ENCODE measurements at places on chromosomes 11 and 22.
A peak's percentile ranks its signal among the peaks of the same experiment; 100 is the strongest.

DNA sequence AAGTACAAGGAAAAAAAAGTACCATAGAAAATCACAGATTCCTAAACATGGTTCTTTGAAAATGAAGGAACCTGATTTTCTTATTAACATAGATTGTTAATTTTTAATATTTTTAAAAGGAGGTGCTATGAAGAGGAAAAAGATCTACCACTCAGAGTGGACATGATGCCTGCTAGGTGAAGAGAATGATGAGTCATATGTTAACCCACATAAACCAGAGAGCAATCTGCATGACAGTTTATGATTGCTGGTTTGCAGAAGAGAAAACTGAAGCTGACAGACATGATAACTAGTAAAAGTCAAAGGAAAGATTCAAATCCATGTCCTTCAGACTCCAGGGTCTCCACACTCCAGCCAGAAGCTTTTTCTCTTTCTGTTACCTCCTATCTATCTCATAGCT, 1231.7 kb downstream of the LRRC4C start:
- H3K4me3 ChIP-seq, result no peak overlapping the region
- no peak overlapping the region for H3K27ac ChIP-seq
- H3K4me1 ChIP-seq, result no peaks in the 10 kb centered on the region
- no peaks in the 10 kb centered on the region for H3K36me3 ChIP-seq
- no peaks in the 10 kb centered on the region for H3K27me3 ChIP-seq

DNA sequence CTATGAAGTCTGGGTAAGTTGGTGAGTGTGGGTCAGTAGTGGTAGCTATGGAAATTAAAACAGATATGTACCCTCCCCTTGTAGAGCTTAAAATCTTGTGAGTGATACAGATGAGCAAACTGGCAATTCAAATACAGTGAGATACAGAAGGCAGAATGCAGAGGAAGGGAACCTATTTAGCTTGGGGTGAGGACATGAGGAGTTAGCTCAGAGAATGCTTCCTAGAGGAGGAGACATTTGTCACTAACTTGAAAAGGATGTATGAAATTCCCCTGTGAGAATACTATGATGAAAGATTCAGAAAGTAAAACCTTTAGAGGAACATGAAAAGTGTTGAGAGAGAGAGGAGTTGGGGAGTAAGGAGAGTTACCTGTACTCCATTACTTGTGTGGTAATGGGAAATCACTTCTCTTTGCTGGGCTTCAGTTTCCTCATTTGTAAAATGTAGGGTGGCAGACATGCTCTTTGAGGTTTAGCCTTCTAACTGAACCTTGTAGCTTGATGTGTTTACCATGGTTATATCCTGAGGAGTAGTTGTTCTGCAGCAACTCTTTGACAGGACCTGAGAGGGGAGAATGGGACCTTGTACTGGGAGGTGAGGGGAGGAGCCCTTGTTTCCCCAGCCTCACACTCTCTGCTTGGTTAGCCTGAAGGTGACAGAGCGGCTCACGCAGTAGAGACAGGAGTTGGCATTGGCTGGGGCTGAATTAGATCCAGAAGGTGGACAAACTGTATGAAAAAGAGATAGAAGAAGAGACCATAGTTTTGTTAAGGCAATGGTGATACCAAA, 17.9 kb downstream of the SWAP70 start:
- no peak overlapping the region for H3K4me3 ChIP-seq
- H3K4me1 ChIP-seq, result peaks cover 10% of the 10 kb centered on the region
- no peaks in the 10 kb centered on the region for H3K27me3 ChIP-seq
- peaks cover 15% of the 10 kb centered on the region for H3K36me3 ChIP-seq

GRCh38 chr22:23750367-23750713, 572 bp downstream of the ZNF70 start:
- H3K27ac ChIP-seq, result no peak overlapping the region
- peak overlapping the region; percentile 93 for H3K4me3 ChIP-seq
- peaks cover 6% of the 10 kb centered on the region for H3K36me3 ChIP-seq
- no peaks in the 10 kb centered on the region for H3K27me3 ChIP-seq
- DNase-seq, result peak; percentile 15

GRCh38 chr22:44365832-44366231, 53.1 kb upstream of the SHISAL1 start:
- no peak overlapping the region for H3K27ac ChIP-seq
- DNase-seq, result no peak
- H3K36me3 ChIP-seq, result no peaks in the 10 kb centered on the region
- H3K27me3 ChIP-seq, result peaks cover 12% of the 10 kb centered on the region
- no peak overlapping the region for H3K4me3 ChIP-seq

GRCh38 chr11:48210052-48210451, 6.6 kb upstream of the OR4B1 start:
- H3K36me3 ChIP-seq, result no peaks in the 10 kb centered on the region
- no peak overlapping the region for H3K4me3 ChIP-seq
- no peaks in the 10 kb centered on the region for H3K27me3 ChIP-seq
- DNase-seq, result no peak
- no peak overlapping the region for H3K27ac ChIP-seq

DNA sequence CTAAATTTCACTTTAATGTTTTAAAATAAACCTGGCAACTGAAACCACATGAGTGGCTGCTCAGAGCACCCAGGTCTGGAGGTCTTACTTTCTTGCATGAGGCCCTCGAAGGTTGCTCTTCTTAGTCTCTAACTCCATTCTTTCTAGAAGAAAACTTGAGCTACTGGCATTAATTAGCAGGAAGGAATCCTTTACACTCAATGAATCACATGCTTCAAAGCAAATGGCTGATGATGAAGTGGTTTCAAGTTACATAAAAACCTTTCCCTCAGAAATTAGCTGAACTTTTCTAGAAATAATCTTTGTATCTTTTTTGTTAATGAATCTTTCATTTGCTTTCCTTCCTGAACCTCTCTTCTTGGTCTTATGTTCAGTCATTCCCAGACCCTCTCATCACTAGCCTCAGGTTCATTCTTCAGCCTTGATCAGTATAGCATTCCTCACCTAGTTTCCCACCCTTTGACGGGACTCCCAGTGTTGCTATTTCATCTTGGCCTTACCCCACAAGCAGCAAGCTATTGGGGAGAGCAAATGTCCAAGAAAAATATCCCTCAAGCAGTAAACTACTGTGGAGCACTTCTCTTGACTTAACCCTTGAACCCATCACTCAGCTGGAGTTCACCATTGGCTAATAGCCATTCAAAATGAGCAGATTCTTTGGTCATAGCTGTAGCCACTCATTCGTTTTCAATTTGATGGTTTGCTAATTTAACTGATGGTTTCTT, 75.1 kb downstream of the INSC start:
- DNase-seq, result no peak
- H3K36me3 ChIP-seq, result no peaks in the 10 kb centered on the region
- H3K27ac ChIP-seq, result no peak overlapping the region

GRCh38 chr11:30936491-30936890, 350.3 kb upstream of the MPPED2 start:
- no peaks in the 10 kb centered on the region for H3K4me1 ChIP-seq
- no peak for DNase-seq
- H3K27ac ChIP-seq, result no peak overlapping the region
- H3K4me3 ChIP-seq, result no peak overlapping the region

DNA sequence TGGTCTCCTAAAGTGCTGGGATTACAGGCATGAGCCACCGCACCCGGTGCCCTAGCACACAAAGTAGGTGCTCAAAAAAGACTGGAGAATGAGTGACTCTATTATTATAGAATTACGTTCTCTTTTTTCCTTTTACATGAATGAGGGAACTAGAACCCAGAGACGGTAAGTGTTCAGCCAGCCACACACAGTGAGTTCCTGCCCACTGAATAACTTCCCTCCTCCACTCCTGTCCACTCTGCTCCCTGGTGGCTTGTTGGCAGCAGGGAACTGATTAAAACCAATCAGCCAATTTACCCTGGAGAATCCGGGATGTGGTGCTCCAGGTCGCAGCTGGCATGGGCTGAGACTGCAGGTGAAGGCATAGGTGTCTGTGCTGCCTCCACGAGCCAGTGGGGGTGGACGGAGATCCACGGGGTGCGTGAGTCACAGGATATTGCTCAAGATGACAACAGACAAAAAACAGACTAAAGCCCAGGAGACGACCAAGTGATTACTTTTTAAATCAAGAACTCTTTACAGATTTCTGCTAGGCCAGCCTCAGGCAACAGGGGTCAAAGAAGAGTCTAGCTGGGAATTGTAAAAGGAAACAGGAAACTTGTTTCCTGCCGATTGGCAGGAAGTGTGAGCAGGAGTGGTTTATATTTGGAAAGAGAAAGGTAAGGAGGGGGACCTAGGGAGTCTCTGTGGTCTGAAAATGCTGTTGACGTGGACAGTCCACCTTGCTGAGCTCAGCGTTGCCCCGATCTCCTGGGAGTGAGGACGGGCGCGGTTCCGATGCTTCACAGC, 95.2 kb upstream of the TP53I11 start:
- no peaks in the 10 kb centered on the region for H3K27me3 ChIP-seq
- peak overlapping the region; percentile 37 for H3K4me3 ChIP-seq
- H3K4me1 ChIP-seq, result peaks cover 5% of the 10 kb centered on the region
- H3K27ac ChIP-seq, result no peak overlapping the region

DNA sequence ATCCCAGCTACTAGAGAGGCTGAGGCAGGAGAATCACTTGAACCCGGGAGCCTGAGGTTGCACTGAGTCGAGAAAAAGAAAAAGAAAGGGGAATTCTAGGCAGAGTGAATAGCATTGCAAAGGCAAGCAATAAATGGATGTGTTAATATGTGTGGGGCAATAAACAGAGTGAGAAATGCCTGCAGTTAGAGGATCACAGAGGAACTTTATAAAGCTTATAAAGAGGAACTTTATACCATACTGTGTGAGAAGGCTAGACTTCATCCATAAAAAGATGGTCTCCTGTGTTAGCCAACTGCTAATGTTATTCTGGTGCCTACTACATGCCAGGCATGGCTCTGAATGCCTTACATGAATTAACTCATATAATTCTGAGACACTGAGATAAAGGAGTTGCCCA, 841 bp downstream of the B3GNT6 start:
- peaks cover 4% of the 10 kb centered on the region for H3K36me3 ChIP-seq
- H3K4me3 ChIP-seq, result no peak overlapping the region

DNA sequence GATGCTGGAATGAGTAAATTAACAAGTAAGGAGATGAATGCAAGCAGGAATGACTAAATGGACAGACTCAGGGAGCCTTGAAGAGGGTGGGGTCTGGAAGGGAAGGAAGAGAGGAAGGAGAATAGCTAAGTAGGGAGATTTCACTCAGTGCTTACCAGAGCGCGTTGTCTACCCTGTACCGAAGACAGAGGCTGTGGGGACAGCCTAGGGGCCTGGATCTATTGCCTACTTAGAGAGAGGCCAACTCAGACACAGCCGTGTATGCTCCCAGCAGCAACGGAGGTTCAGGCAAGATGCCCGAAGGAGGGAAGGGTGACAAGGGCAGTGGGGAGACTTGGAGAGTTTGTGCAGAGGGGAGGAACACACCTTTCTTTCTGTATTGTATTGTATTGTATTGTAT, at the start of gene FOLR2:
Gene FOLR2, plus strand, starts transcription at position 157 of the 400 bp plus-strand sequence. CDS start 1,791 bp downstream, outside the sequence.
- H3K4me3 ChIP-seq, result no peak within 1 kb of the TSS
- peaks cover 37% of the 10 kb centered on the region for H3K27me3 ChIP-seq
- H3K36me3 ChIP-seq, result no peaks in the 10 kb centered on the region
- peaks cover 3% of the 10 kb centered on the region for H3K4me1 ChIP-seq
- no peak for DNase-seq

DNA sequence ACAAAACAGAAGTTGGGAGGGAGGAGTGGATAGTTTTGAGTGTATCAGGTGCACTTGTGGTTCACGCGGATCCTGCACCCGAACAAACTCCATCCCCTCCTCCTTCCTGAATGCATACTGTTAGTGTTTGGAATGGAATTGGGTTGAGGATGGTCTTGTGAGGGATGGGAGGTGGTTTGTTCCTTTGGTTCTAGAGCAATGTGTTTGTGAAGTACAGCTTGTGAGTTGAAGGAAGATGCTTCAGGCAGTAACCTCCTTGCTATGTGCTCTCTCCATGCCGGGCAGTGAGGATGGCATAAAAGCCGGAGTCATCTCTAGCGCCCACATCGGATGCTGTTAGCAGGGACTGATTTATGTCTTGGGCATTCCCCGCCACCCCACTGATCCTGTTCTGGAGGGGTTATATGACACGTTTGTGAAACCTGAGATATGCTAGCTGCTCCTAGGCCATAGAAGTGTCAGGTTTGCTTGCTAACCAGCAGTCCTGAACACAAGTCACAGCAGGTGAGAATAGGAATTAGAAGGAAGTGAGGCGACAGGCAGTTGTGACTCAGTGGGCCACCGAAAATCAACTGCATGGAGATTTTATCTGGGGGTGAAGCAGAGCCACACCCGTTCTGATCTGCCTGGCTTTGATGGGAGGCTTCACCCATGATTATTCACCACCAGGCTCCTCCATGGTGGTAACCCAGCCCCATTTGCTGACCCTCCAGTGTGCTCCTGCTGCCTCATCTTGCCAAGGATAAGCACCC, 2.2 kb downstream of the BCR start:
- no peaks in the 10 kb centered on the region for H3K27me3 ChIP-seq
- peak overlapping the region; percentile 20 for H3K27ac ChIP-seq
- peak; percentile 37 for DNase-seq
- peak overlapping the region; percentile 66 for H3K4me3 ChIP-seq

DNA sequence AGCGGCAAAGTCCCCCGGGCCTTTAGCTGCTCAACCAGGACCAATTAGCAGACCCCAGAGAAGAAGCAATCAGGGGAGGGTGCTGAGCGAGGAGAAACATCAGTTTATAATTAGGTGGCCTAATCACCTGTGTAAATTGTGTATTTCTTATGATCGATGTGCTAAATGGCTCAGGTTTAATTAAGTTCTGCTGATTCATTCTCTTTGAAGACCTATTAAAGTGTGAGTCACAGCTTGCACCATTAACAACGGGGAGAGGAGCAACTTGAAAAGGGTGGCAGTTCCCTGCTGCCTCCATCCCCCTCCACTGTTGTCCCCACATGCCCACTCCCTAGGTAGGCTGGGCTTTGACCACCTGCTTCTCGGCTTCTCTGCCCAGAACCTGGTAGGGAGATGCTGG, 10.7 kb downstream of the ISX start:
- H3K4me3 ChIP-seq, result no peak overlapping the region
- no peaks in the 10 kb centered on the region for H3K4me1 ChIP-seq
- H3K27ac ChIP-seq, result no peak overlapping the region
- no peak for DNase-seq
- no peaks in the 10 kb centered on the region for H3K36me3 ChIP-seq
- no peaks in the 10 kb centered on the region for H3K27me3 ChIP-seq

DNA sequence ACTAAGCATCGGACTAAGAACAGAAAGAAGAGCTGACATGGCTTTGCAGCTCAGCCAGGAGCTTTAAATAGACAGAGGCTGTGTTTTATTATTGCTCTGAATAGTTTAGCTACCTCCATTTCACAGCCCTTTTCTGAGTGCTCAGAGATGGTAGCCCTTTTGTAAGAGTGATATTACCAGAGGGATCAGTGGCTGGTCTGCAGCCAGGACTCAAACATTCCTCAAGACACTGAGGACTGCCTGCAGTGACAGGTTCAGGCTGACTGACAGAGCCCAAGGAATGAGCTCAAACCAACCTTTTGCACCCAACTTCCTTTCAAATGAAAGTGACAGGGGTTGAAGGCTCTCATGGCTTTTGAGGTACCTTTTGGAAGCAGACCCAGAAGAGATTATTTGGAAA, 189.0 kb downstream of the DDX10 start:
- peaks cover 1% of the 10 kb centered on the region for H3K4me1 ChIP-seq
- no peak overlapping the region for H3K27ac ChIP-seq
- peak; percentile 27 for DNase-seq
- peak overlapping the region; percentile 66 for H3K4me3 ChIP-seq
- no peaks in the 10 kb centered on the region for H3K27me3 ChIP-seq
